ENCODE measurements at places on chromosomes 12 and 14.

GRCh38 chr14:22797017-22797917, 18.0 kb downstream of the SLC7A7 start:
- DNase-seq: no peak

DNA sequence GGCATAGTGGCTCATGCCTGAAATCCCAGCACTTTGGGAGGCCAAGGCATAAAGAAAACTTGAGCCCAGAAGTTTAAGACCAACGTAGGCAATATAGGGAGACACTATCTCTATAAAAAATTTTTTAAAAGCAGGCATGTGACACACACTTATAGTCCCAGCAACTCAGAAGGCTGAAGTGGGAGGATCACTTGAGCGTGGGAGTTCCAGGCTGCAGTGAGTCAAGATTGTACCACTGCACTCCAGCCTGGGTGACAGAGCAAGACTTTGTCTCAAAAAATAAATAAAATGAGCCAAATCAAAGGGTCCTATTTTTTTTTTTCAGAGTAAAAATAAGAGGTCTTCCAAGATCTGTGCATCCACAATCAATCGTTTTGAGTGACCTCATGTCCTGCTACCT, 237.6 kb downstream of the SLC16A7 start:
- no peak for DNase-seq

- no peak for DNase-seq
Observed at GRCh38 chr14:89178376-89178775, 238.7 kb downstream of the FOXN3 start.

DNA sequence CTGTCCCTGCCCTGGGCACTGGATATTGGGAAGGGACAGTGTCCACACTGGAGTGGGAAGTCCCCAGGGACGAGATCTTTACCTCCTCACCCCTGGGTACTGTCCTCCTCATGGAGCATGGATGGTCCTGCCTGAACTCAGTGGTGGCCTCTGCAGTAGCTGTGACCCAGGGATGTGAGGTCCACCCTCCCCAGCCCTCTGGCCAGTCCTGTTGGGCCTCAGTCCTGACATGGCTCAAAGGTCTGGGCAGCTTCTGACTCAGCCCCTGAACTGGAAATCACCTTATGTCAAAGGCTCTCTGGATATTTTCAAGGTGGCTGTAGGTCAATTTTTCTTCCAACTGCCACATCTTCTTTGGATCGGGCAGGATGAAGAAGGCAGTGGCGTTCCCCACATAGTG, 24.4 kb downstream of the SERPINA1 start:
- no peak for DNase-seq

- no peak for DNase-seq
Observed at GRCh38 chr12:124523071-124523470, 44.3 kb downstream of the NCOR2 start.

DNA sequence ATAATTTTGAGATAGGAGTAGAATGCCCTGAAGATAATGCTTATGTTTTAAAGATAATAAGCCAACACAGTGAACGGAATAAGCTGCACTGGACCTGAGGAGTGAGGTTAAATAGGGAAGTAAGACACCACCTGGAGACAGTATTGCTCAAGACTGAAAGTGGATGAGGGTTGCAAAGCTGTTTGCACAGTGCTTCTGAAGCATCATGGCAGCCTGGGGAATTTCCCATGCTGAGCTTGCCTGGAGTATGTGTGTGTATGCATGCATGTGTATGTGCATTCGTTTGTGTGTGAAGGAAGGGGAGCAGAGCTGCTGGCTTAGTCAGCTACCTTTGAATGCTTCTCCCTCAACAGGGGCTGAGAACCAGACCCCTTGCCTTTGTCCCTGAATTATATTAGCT, 35.8 kb downstream of the BHLHE41 start:
- DNase-seq: peak; percentile 35
